Stimulated activated CD4-positive, alpha-beta T cell treated with anti-CD3 and anti-CD28 coated beads, Interleukin-12 subunit alpha, Interleukin-12 subunit beta, amount 100 ng/mL, for 24 hours (primary cell): ENCODE measurements at places on chromosomes 12 and 14.

GRCh38 chr14:93980456-93981201, 4.3 kb upstream of the ASB2 start:
- no peak for DNase-seq

DNA sequence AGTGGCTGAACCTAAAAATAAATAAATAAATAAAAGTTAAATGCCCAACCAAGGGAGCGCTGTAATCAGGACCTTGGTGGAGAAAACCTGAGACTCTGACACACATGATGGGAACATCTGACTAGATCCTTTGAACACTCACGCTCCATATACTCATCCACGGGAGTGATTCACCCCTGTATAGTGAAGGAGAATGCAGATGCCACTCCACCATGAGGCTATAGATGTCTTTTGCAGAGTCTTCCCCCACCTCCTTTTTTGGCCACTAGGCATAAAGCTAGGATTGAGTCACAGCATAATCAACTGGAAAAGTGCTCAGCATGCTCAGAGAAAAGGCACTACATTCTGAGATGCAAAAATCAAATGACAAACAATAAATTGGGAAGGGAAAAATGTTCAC, 19.0 kb downstream of the ADAM20 start:
- no peak for DNase-seq

DNA sequence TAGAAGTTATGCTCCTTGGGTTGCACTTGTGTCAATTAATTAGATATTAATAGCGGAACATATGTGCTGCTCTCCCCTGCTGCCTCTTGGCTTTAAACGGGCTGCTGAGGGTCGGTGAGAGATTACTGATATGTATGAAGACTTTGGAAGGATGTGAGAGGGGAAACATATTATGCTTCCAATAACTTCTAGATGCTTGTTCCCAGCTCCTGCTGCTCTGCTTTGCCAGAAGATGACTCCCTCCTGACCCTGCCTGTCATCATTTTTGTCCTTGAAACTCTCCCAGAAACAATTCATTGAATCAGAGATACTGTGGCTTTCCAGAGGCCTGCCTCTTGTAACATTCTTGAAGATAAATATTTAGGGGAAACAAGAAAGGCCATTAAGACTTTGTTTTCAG, 300.1 kb upstream of the STXBP6 start:
- no peak for DNase-seq

DNA sequence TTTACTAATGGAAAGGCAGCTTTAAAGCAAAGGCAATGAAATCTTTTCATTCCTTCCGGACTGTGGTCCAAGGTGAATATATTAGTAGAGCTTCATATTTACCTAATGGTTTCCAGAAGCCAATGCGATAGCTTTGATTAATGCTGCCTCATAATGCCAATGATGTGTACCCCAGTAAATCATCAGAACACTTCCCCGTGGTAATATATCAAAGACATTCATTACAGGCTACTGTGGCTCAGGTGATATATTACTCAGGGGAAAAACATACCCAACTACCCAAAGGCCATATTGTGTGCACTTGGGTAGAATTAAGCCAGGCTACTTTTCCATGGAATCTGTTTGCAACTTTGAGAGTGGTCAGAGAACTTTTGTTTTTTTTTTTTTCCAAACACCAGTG, 69.4 kb upstream of the DACT1 start:
- DNase-seq = no peak

- no peak for DNase-seq
Measured at GRCh38 chr14:91454155-91454554, 36.5 kb upstream of the CCDC88C start.

- DNase-seq = no peak
Measured at GRCh38 chr14:76101391-76102379, 50.0 kb upstream of the GPATCH2L start.

DNA sequence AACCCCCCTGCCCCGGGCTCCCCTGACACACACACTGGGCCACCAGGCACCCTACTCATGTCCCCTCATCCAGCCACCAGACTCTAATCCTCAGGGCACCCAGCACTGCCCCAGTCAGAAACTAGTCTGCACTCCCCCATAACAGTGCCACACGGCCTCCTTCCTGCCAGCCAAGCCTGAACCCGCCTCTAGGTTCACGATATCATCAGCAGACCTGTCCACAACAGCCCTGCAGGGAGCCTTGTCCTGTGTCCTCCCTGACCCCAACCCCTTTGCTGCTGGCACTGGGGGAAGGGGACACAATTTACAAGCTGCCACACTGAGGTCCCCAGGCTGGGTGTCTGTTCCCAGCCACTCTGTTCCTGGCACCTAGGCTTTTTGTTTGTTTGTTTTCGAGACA, 33.6 kb downstream of the LTBP2 start:
- DNase-seq = no peak

DNA sequence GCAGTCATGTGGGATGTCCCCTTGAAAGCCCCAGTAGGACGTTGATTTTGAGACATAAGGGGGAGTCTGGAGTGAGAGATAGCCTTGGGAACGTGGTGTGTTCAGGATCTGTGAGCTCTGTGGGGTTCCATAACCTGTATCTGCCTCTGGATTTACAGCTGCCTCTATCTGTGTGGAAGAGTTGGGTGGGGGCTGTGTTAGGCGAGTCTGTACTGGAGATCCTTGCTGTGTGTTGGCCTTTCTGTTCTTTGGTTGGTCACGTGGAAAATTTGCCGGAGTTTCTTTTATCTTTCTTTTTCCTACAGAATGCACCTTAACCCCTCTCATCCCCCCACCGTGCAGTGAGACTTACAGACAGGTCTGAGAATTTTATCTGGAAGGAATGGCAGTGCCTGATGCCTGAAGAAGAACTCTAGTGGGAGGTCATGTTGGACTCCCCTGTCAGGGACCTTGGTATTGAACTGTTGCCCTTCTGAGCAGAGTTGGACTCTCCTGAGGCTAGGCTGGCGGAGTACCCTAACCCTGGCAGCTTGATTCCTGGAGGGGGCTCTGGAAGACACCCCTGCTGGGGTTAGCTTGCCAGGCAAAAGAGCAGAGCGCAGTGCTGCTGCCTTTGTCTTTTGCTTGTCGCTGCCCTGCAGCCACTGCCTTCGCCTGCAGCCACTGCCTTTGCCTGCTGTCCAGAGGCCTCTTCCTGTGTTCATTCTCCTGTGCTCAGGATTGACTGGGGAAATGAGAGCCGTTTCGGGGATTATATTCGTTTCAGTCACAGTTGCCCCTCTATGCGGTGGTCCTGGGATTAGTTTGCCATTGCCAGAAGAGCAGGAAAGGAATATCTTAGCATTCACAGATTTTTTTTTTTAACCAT, 34.1 kb downstream of the ZNF664 start:
- no peak for DNase-seq

DNA sequence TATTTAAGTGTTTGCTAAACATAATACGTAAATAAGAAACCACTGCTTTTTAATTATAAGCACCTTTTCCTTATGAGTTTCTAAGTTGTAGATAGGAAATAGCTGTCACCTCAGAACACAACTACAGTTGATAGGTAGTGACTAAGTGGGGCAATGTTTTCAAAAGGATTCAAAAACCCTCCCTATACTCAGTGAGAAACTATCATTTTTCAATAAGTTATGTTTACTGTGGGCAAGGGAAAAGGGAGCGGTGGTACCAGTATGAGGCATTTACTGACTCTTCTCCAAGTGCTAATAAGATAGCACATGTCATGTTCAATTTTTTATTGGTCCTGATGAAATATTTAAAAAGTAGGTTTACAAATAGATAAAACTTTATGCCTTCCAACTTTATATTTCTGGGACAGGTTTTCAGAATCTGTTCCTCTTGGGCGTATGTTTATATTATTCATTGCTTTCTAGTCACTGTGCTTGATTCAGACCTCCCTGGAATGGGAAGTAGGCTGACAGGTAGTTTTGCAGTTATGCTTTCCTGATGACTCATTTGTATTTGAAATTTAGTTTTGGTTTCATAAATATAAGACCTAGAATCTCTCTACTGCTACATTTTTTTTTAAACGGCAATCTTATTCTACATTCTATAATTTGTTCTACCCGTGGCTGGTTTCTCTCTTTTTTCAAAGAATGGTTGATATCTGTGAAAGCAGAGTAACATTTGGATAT, 153.1 kb downstream of the TMEM117 start:
- DNase-seq = no peak

DNA sequence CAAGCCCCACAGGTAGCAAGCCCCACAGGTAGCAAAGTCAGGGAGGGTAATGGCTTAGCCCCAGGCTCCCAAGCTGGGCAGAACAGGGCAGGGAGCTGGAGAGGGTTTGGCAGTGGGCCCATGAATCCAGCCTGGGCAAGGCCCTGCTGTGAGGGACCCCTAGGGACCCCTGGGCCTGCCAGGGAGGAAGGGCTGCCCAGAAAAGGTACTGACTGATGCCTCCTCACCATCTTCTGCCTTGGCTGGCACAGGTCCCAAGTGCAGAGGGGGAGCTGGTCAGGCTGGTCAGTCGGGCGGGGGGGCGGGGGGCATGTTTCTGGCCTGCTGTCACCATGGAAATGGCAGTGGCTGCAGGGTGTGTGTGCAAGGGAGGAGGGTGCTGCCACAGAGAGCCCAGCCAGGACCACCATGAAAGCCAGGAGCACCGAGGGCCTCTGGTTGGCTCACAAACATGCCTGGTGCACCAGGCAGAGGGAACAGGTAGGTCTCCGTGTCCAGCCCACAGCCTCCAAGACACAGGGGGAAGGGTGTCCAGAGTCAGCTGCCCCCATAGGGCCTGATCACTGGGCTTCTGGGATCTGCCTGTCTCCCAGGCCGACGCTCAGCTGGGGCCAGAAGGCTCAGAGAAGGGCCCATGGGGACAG, 1.5 kb upstream of the CRIP2 start:
- DNase-seq = no peak

DNA sequence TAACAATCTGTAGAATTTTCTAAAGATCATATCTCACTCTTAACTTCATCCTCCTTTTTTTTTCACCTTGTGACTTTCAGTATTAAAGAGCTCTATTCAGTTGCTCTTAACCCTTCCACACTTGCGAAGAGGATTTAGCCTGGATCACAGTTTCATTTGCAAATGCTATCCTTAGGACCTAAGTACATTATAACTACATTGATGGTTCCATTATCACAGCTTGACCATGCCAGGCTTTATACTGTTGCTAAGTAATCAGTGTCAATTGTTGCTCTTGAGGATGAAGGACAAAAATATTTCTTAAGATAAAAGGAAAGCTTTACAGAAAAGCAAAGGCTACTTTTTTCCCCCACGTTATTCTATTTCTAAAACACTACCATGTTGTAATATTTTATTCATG, 122.2 kb downstream of the PDZRN4 start:
- no peak for DNase-seq

DNA sequence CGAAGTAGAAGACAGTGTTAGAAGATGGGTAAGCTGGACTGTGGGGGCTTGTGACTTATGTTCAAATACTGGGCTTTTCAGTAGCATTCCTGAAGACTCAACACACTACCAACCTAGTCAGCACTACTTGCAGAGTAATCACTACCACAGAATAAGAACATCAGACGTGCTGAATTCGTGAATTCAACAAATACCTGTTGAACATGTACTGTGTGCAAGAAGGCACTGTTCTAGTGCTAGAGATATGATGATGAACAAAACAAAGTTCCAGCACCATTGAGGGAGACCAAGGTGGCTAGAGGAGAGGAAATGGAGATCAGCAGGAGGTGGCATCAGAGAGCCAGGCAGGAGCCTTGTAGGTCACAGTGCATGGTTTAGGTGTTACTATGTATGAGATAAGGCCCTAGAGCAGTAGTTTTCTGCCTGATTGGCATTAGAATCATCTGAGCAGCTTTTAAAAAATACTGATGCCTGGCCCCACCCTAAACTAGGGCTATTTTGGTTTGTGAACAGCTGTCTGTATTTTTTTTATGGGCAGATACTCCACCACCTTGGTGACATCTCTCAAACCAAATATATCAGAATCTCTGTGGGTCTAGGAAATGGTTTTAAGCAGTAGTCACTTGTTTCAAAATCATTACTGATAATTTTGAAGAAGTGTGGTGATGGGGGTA, 26.8 kb downstream of the FERMT2 start:
- DNase-seq = no peak

DNA sequence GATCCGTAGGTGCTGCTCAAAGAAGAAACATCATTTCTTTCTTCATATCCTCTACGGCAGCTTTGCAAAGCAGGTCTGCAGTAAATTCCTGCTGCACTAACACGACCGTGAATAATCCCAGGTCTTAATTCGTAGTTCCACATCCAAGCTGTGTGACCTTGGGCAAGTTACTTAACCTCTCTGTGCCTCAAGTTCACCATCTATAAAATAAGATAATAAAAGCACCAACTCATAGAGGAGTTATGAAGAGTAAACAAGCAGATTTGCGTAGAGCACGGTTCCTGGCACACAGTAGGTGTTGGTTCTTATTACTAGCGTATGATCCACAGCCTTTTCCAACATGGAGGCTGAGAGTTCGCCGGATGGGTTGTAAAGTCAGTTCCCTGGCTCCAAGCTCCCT, 3.6 kb downstream of the NCOR2 start:
- no peak for DNase-seq

DNA sequence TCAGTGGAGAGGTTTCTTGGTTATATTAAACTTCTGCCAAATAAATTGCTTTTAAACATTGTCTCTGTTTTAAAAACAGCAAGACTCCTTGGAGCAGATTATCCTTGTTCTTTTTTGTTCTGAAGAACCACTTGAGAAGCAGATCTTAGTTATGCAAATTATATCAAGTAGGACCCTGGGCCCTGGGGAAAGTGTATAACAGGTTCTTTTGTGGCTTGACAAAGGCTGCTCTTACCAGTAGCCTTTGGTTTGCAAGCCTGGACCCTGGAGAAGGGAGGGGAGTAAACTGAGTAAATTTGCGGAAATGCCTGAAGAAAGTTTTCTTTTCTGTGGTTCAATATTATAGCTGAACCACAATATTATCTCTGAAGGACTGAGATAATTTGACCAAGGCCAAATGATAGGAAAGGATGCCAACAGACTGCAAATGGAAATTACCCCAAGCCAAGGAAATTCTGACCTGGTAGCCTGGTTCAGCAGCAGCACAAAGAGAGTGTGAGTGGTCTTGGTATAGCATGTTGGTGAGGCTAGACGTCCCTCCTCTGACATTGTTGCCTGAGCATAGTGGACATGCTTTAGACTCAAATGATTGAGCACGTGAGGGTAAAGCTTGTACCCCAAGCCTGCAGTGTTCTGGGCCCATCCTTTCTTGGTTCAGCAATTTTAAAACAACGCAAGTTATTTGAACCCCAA, 30.4 kb upstream of the SIX1 start:
- DNase-seq = no peak

DNA sequence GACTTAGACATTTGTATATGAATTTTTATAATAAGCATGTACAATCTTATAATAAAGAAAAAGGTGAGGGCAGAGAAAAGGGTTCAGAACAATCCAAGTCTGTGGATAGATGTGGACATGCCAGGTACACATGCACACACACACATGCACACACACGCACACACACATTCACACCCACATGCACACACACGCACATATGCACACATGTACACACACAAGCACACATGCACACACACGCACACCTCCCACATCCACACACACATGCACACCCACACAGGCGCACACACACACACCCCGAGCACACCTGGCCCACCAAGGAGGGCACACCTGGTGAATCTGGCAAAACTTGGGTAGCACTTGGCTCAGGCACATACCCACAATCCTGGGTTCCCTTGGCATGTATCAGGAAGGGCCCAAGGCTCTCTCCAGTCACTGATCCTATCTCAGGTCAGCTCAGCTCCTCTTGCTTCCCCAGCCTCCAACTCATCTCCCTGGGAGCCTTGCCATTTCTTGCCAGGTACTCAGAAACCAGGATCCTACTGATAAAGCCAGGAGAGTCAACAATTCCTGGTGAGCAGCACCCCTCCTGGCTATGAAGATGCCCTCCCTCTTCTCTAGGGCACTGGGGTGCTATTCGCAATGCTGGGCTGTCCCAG, 18.6 kb upstream of the TMEM106C start:
- DNase-seq = no peak

- DNase-seq = no peak
Measured at GRCh38 chr14:103707329-103708263, 7.7 kb downstream of the XRCC3 start.
